Activated naive CD4-positive, alpha-beta T cell treated with anti-CD3 and anti-CD28 coated beads for 36 hours (primary cell): ENCODE measurements at places on chromosomes 1 and 21. TPM values are rescaled to one million over a fixed set of nuclear protein-coding genes. Genes with fewer than 3 reads are reported as not detected.

Gene CAPZA1
- total RNA-seq = 231 TPM

Gene OPRD1
- total RNA-seq = not detected

Gene OR1C1
- not detected for total RNA-seq

Gene RPE65
- total RNA-seq = not detected

Gene ACOT11
- total RNA-seq = 1.1 TPM

Gene TMEM51
- 0.14 TPM for total RNA-seq

Gene EMC1
- 40.2 TPM for total RNA-seq

Gene RAB4A
- total RNA-seq = 19.9 TPM

DNA sequence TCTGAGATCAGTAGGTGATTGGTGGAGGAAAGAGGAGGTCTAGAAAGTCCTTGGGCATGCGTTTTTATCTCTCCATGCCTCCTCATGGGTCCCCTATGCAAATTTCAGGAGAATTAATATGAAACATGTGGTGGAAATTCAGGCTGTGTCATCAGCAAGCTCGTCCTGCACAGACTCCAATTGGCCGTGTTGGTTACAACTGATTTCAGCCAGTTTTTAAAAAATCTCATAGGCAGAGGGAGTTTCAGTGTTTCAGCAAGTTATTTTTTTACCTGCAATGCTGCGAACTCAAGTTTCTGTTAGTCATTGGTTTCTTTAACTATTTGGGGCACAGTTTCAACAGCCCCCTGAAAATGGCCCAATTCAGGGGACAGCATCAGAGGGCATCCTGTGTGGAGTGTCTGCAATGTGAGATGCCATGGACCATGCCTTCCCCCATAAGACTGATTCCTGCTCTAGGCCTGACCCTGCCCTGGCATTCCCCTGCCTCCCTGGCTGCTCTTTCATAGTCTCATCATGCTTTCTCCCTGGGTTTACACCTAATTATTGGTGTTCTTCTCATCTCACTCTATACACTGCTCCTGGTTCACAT is 59.9 kb downstream of the C1orf198 start:
- no peak for DNase-seq
- H3K4me1 ChIP-seq = no peaks in the 10 kb centered on the region
- H3K4me3 ChIP-seq = no peak overlapping the region
- H3K27me3 ChIP-seq = no peaks in the 10 kb centered on the region
- no peak overlapping the region for H3K27ac ChIP-seq
- H3K36me3 ChIP-seq = peaks cover 3% of the 10 kb centered on the region

- no peak overlapping the region for H3K4me3 ChIP-seq
- no peaks in the 10 kb centered on the region for H3K27me3 ChIP-seq
- DNase-seq = no peak
- H3K27ac ChIP-seq = no peak overlapping the region
- H3K36me3 ChIP-seq = no peaks in the 10 kb centered on the region
- no peaks in the 10 kb centered on the region for H3K4me1 ChIP-seq
These were observed 117.7 kb downstream of the LACTBL1 start for GRCh38 chr1:22854688-22855565.

DNA sequence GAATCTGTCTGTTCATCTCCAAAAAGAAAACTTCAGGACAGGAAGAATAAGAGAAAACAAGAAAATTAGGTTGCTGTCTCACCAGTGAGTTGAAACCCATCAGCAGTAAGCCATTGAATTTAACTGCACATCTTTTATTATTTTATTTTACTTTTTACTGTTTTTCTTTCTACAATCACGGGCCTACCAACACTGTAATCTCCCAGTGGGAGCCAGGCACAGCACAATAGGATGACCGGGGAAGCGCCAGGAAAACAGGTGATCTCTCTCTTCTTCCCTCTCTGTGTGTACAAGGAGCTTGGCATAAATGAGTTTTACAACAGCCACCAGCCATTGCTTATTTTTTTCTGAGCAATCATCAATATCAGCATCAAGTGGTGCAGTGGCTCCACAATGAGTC is 113.1 kb upstream of the ESRRG start:
- H3K36me3 ChIP-seq = no peaks in the 10 kb centered on the region
- H3K4me1 ChIP-seq = no peaks in the 10 kb centered on the region
- H3K27ac ChIP-seq = no peak overlapping the region
- H3K4me3 ChIP-seq = no peak overlapping the region

DNA sequence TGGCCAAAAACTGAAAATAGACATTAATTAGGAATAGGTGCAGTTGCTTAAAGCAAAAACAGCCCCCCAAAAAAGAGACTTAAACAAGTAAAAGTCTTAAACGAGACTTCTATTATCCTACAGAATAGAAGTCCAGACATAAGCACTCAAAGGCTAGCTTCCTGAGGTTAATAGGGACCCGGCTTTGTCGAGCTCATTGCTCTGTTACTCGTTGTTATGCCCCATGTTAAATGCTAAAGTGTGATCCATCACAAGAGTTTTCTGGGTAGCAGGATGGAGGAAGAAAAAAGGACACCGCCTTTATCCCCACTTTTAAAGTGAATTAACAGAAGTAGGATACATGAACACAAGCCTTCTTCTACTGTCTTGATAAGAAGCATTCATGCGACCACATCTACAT is 10.6 kb downstream of the CD1D start:
- H3K27ac ChIP-seq = no peak overlapping the region
- no peak for DNase-seq
- H3K36me3 ChIP-seq = no peaks in the 10 kb centered on the region

DNA sequence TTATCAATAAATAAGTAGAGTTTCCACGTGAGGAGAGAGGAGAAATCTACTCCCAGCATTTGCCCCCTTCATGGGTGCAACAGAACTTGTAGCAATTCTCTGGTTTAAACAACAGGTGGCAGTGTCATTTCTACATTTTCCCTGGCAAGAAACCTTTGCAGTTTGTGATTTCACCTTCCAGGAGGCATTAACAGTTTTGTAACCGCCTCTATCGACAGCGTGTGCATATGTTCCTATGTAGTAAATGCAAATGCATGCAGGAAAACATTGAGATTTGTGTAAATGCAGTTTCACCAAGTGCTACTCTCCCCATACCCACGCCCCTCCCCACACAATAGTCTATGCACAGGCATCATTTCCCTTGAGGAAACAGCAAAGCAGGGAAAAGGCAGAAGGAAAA is 494.7 kb downstream of the SMYD3 start:
- H3K27me3 ChIP-seq = no peaks in the 10 kb centered on the region
- peak; percentile 11 for DNase-seq
- H3K4me3 ChIP-seq = no peak overlapping the region
- H3K27ac ChIP-seq = no peak overlapping the region

DNA sequence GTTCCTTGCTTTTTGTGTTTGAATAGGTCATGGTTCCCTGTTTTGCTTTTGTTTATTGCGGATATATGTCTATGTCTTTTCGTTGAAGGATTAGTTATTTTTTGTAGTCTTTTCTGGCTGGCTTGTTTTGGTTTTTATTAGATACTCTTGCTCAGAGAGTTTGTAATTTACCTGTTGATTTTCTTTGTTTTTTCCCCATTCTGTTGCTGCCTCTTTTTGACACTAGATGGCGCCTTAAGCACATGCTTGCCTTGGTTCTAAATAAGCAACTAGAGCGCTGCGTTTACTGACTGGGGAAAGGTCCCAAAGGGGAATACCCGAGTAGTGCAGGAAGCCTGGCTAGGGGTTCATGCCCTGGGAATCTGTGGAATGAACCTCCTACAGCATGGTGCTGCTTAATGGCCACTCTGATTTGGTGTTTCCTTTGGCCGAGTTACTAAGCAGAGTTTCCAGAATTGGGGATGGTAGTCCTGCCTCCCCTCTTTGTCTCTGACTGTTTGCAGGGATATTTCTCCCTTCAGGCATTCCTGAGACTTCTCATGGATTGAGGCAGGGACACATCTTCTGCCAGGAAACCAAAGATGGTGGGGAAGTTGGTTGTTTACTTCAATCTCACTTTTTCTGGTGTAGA is 143.2 kb downstream of the PTPRU start:
- peaks cover 33% of the 10 kb centered on the region for H3K27me3 ChIP-seq
- H3K4me3 ChIP-seq = no peak overlapping the region
- peaks cover 9% of the 10 kb centered on the region for H3K36me3 ChIP-seq
- H3K4me1 ChIP-seq = no peaks in the 10 kb centered on the region
- H3K27ac ChIP-seq = no peak overlapping the region
- peak; percentile 38 for DNase-seq

DNA sequence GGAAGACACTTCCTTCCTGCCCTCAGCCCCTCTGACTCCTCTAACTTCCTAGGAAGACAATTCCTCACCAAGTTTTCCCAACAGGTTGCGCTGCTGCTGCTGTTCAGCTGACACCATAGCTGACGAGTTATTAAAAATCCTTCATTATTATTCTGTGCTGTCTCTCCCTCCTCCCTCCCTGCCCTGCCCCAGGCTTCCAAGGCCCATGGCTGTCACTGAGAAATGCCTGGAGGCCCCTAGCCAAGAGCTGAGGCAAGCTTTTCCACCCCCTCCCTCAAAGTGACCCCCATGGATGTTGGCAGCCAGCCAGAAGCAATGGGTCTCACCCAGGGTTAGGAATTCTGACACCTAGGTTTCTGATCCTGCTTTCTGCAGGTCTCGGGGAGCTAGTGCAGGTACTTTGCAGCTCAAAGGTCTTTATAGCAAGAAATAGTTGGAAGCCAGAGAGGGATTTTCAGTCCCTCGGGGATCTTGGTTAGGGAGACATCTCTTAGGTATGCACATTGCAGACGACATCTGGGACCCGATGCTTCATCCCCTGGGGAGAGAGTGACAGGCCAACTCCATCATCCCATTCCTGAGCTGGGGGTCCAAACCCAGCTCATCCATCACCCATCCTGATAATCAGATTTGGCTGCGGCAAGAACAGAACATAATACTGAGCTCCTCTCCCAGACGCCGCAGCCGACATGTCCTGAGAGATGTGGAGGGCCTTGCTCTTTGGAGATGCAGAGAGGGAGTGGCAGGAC is 65.0 kb downstream of the KIRREL1 start:
- H3K4me1 ChIP-seq = no peaks in the 10 kb centered on the region
- no peaks in the 10 kb centered on the region for H3K36me3 ChIP-seq
- H3K27ac ChIP-seq = no peak overlapping the region
- no peak overlapping the region for H3K4me3 ChIP-seq
- DNase-seq = no peak
- peaks cover 6% of the 10 kb centered on the region for H3K27me3 ChIP-seq

- H3K27ac ChIP-seq = peak overlapping the region; percentile 24
- H3K27me3 ChIP-seq = no peaks in the 10 kb centered on the region
- H3K4me3 ChIP-seq = no peak overlapping the region
- H3K4me1 ChIP-seq = peaks cover 7% of the 10 kb centered on the region
- DNase-seq = no peak
These were observed 228.6 kb downstream of the COP1 start for GRCh38 chr1:175978476-175978875.

DNA sequence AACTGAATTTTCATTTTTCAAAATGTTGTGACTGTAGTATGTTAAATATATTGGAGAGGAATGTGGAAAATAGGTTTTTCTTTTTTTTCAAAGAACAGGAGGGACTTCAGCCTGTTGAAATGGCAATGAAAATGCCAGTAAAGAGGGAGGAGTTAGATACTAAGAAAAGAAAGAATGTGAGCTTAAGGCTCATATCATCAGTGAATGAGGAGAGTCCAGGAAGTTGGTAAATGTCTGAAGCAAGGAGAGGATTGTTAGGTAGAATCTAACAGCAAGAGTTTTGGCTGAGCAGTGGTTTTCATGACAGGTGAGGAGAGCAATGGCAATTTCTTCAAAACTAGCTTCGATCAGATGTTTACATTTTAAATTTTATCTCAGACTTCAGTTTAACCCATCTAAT is 43.0 kb downstream of the PLA2G4A start:
- H3K27me3 ChIP-seq = peaks cover 3% of the 10 kb centered on the region
- H3K27ac ChIP-seq = no peak overlapping the region
- no peak for DNase-seq
- no peak overlapping the region for H3K4me3 ChIP-seq
- no peaks in the 10 kb centered on the region for H3K4me1 ChIP-seq

GRCh38 chr1:55833529-55834091 is 618.4 kb upstream of the USP24 start:
- H3K36me3 ChIP-seq = no peaks in the 10 kb centered on the region
- peaks cover 7% of the 10 kb centered on the region for H3K27me3 ChIP-seq
- no peak overlapping the region for H3K4me3 ChIP-seq
- no peak overlapping the region for H3K27ac ChIP-seq
- H3K4me1 ChIP-seq = no peaks in the 10 kb centered on the region

DNA sequence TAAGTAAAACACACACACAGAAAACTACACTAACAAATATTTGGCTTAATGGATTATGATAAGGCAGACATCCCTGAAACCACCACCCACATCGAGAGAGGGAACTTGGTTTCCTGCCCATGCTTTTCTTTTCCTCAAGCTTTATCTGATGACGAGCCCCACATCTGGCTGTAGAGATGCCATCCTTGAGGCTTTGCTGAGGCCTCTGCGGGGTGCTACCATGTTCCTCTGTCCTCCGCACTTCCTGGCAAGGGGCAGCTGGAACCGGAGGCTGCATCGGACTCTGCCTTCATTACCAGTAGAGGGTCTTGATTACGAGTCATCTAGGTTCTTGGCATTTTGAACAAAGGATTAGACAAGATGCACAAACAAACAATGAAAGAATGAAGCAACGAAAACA is 21.7 kb upstream of the C1orf174 start:
- peaks cover 10% of the 10 kb centered on the region for H3K4me1 ChIP-seq
- no peak overlapping the region for H3K4me3 ChIP-seq
- no peak overlapping the region for H3K27ac ChIP-seq
- DNase-seq = no peak

GRCh38 chr1:114330451-114330983 is 176.8 kb upstream of the SYT6 start:
- H3K27ac ChIP-seq = no peak overlapping the region
- no peak overlapping the region for H3K4me3 ChIP-seq
- no peaks in the 10 kb centered on the region for H3K27me3 ChIP-seq
- H3K4me1 ChIP-seq = peaks cover 48% of the 10 kb centered on the region

DNA sequence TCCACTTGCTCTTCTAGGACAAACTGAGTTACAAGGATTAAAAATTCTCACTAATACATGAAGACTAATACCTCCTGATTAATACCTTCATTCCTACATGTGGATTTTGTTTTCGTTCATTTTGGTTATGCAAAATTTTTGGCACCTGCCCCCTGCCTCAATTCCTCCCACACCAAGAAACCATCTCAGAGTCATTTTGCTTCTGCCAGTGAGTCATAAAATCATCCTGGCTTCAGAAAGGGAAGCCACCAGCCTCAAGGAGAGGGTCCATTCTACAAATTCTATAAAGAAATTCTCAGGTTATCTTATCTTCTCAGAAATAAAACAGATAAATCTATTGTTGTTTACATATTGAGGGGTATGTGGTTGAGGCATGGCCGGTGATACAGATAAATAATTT is 103.2 kb upstream of the COA6 start:
- H3K27me3 ChIP-seq = peaks cover 25% of the 10 kb centered on the region
- peaks cover 26% of the 10 kb centered on the region for H3K4me1 ChIP-seq
- H3K4me3 ChIP-seq = no peak overlapping the region
- peak; percentile 11 for DNase-seq
- no peaks in the 10 kb centered on the region for H3K36me3 ChIP-seq
